ENCODE measurements at places on chromosomes 6 and 20.

GRCh38 chr6:163485388-163485851, 70.9 kb downstream of the QKI start:
- no peak for DNase-seq

- no peak for DNase-seq
Measured at GRCh38 chr6:106069478-106069877, 16.7 kb upstream of the PRDM1 start.

DNA sequence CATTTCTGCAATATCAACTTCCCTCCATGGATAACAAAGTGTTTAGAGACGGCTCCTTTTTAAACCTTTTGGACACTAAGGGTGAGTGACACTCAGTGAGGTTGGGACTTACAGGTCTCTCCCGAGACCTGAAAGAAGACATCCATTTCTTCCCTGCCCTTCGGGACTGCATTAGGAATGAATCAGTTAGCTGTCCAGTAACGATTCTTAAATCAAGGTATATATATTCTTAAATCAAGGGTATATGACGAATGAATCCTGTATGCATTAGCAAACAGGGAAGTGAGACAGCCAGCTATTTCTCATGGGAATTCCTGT, 52.9 kb downstream of the EDN1 start:
- DNase-seq, result no peak

DNA sequence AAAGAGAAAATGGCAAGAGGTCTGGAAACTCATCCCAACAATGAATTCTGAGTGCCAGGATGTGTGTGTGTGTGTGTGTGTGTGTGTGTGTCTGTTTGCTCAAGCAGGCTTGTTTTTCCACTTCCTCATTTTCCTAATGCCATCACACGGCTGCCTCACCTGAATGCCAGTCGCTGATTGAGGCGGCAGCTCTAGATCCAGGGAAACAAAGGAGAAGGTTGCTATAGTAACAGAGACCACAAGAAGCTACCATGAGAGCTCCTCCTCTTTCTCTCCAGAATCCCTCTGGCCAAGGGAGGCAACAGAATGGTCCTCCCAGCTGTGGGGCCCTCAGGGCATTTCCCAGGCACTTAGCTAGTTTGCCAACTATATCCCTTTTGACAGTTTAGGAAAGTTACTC, 241.1 kb upstream of the TSHZ2 start:
- DNase-seq, result no peak

DNA sequence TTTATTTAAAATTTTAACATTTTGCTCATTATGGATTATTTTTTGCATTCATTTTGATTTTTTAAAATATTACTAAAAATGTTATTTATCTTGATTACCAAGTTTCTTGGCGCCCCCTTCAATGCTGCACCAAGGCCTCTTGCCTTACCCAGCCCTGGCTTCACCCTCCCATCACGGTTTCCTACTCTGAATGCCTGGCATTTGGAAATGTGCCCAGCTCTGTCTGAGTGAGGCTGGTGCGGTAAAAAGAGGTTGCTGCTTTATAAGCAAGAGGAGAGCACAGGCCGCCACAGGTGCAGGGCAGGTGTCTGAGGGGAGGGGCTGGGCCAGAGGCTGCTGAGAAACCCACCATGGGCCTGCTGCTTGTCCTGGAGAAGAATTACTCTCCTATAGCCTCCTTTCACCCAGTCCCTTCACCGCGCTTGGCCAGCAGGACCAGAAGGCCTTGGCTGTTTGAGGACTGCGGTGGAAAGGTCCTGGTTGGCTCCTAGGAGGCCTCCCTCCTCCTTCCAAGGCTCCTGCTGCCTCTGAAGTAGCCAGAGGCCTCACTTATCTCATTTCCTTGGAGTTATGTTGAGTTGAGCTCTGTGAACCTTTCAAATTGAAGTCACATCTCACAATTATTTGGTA, 62.6 kb downstream of the BANF2 start:
- DNase-seq, result no peak

GRCh38 chr6:25199544-25199943, 79.6 kb upstream of the CARMIL1 start:
- no peak for DNase-seq

DNA sequence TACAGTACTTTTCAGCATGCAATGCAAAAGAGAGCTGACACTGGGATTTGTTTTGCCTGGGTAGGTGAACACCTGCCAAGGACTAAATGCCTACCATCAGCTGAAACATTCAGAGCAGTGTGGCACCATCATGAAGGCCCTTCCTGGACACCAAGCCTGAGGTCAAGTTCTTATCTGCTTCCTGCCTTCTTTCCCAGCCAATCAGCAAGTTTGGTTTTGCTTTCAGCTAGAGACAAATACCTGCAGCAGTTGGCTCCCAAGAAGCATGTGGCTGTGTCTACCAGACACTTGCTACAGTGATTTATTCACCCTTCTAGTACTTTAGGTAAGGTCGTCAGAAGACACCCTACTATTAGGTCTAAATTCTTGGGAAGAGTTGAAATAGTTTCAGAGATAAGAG, 112.8 kb downstream of the TBX18 start:
- no peak for DNase-seq

All from stimulated activated CD4-positive, alpha-beta T cell treated with anti-CD3 and anti-CD28 coated beads, Interleukin-15, amount 100 ng/mL, for 48 hours (primary cell).